ENCODE measurements at places on chromosomes 6 and 20. TPM values are rescaled to one million over a fixed set of nuclear protein-coding genes. Genes with fewer than 3 reads are reported as not detected.

The FHL5 gene
- not detected for total RNA-seq

DNA sequence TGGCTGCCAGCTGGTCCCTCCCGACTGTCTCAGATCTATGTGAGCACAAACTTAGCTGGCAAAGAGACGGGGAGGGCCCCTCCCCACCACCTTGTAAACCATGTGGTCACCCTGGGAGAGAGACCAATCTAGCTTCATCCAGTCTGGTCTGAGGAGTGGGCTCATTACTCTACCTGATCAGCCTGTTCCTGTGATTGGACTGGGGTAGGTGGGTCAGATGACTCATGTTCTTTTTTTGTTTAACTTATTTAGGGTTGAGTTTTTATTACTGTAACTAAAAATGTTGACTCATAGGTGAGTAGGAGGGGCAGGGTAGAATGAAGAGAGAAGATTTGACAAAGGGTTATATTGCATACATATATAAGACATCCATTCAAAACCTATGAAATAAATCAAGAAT, 4.7 kb downstream of the GSTA4 start:
- DNase-seq = no peak

DNA sequence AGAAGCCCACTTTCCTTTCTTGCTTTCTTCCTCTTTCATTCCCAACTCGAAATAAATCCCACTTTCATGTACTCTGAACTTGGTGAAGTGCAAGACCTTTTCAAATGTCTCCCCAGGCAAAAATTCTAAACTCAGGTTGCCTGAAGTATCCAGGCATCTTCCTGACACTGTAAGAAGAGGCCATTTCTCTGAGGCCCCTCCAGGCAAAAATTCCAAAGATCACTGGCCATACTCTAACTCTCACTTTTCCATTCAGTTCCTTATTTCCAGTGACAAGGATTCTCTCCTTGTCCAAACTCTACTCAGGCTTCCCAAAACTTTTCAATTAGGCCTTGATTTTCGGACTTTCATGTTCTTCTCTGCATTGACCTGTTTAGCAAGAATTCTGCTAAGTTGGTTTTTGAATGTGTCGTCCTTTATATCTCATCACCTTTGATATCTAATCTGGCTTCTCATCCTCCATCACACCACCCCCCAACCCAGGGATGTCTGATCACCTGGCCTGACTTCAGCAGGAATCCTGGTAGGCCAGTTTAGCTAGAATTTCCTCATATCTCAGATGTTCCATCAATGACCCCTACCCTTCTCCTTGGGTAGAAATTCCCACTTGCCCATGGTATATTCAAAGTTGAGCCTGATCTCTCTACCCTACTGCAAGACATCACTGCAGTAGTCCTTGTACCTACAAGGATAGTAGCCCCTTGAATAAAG, 124.9 kb downstream of the RCAN2 start:
- no peak for DNase-seq

DNA sequence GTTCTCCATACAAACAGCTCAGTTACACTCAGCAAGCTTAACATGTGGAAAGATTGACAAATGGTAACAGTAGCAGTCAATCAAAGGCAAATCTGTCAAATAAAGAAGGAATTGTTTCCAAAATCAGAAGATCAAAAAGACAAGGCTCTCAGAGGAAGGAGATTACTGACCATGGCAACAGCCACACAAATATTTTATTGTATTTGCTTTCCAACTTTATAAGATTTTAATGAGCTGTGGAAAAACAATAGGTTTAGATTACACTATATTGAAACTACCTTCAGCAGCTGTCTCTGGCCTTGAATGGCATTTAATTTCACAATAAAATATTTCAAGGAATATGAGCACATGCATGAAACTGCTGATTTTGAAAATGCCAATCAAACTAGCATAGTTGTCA, 1143.9 kb upstream of the GJE1 start:
- peak; percentile 15 for DNase-seq

The GRM1 gene
- total RNA-seq = under 0.01 TPM

GRCh38 chr6:37691904-37692806, 5.5 kb downstream of the MDGA1 start:
- DNase-seq = peak; percentile 55

DNA sequence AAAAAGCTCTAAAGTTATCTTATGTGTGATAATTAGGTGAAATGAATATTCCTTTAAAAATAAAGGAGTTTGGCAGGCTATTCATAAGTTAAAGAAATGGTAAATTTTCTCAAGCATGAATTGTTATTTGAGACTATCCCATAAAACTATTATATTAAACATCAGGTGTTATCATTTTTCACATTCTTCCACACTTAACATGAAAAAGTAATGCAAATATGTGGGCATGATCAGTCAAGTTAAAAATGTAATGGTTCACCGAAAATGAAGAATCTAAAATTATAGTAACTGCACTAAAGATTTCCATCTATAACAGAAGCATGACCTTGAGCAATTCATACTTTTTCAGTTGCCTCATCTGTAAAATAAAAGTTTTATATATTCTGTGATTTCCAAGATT, 110.8 kb downstream of the KHDRBS2 start:
- DNase-seq = no peak

The GGTLC1 gene
- total RNA-seq = not detected

DNA sequence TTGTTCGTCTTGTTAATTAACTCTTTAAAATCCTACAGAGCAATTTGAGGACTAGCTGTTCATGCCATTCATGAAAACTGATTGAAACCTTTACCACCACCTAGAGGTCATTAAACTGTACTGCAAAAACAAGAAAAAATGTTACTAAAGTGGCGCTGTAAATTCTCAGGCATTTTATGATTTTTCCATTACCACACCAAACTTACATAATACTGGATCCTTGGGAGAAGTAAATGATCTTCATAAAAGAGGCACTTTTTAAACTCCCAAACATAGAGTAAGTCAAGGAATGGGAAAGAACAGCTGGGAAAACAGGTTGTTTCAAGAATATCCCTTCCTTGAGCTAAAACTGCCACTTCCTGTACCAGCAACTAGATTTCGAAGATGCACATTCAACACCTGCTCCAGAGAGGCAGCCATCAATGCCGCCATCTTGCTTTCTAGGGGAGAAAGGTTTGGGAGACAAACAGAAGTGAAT, 54.3 kb downstream of the MYLIP start:
- DNase-seq = peak; percentile 66

GRCh38 chr6:118724211-118724610, 72.8 kb upstream of the CEP85L start:
- DNase-seq = no peak

The TPX2 gene
- total RNA-seq = 5.8 TPM

The SPATS1 gene
- not detected for total RNA-seq

The HCRTR2 gene
- total RNA-seq = not detected

GRCh38 chr6:122651031-122651430, 40.8 kb downstream of the PKIB start:
- DNase-seq = no peak

The RAB5IF gene
- total RNA-seq = 77.0 TPM

GRCh38 chr20:31689141-31689540, 33.5 kb downstream of the BCL2L1 start:
- no peak for DNase-seq

DNA sequence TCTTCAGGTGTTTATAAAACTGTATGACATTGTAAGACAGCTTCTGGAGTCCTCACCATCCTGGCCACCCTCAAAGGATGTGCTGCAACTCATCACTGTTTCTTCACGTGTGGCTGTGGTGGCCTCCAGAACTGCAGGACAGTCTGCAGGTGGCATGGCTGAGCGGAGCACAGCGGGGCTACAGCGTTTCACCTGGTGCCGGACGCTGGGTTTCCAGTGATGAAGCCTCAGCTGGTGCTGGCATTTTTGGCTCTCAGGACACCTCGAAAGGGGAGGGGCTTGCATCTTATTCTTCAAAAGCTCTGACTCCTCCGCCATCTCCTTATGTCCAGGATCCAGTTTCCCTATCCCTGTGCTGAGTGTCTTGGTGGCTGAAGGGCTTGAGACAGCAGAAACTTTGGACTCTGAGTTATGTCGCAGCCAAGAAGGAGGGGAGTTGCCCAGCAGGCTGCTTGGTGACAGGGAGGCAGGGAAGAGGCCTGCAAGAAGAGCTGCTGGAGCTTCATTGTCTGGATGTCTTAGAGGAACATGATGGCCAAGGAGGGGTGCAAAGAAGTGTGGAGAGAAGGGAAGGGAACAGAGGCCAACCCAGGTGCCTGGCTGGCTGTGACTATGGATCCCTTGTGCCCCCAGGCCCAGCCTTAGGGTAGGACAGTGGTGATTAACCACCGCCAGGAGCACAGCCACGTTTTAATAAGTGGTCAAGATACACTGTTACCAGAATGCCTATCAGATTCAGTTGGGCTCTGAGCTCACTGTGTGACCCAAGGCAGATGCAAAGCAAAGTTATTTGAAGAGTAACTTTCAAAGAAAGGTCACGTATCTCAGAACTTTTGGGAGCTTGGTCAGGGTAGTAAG, 58.7 kb downstream of the GTF2H5 start:
- DNase-seq = no peak

The PRDM1 gene
- 1.3 TPM for total RNA-seq

GRCh38 chr6:4606821-4607704, 169.1 kb upstream of the CDYL start:
- peak; percentile 95 for DNase-seq

- DNase-seq = no peak
These were observed 17.9 kb upstream of the MAP7 start for GRCh38 chr6:136568129-136568528.

The BPIFB2 gene
- total RNA-seq = not detected

GRCh38 chr20:63025534-63026331, 19.0 kb upstream of the BHLHE23 start:
- DNase-seq = peak; percentile 47

GRCh38 chr6:47275640-47276039, 34.1 kb downstream of the TNFRSF21 start:
- DNase-seq = no peak

The BPIFB1 gene
- not detected for total RNA-seq

GRCh38 chr6:166336847-166337246, 5.5 kb downstream of the SFT2D1 start:
- DNase-seq = no peak

- no peak for DNase-seq
These were observed 54.5 kb downstream of the DZANK1 start for GRCh38 chr20:18412221-18412901.

The TXLNB gene
- total RNA-seq = 0.40 TPM

GRCh38 chr6:145110109-145110508, 625.2 kb downstream of the EPM2A start:
- no peak for DNase-seq

DNA sequence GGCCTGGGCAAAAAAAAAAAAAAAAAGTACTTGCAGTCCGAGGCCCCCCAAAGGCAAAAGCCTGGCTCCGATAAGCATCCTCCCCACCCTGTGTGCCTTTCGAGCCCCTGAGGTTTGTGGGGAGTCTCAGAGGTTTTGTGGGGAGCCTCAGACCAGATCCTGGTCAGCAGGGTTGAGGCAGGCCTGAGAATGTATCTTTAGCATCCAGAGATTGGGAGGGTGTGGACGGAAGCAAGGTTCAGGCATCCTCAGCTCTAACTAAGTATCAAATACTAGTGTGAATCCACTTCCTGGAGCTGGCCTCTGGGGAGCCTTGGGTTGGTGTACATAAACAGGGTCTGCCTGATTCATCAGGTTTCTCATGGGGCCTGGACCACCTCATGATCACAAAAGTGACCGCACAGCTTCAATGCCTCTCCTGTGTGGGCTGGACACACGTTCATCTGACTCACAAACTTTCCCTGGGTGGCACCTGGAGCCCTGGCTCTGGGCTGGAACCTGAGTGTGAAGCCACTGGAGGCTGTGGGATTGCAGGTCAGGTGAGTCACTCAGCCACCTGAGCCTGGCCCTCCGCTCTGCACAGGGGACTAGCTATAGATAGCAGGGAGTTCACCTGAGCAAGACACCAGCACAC, 24.4 kb downstream of the PCMTD2 start:
- no peak for DNase-seq

- no peak for DNase-seq
These were observed 34.6 kb upstream of the PNPLA1 start for GRCh38 chr6:36235309-36235708.

GRCh38 chr6:144551339-144551738, 266.2 kb downstream of the UTRN start:
- no peak for DNase-seq

DNA sequence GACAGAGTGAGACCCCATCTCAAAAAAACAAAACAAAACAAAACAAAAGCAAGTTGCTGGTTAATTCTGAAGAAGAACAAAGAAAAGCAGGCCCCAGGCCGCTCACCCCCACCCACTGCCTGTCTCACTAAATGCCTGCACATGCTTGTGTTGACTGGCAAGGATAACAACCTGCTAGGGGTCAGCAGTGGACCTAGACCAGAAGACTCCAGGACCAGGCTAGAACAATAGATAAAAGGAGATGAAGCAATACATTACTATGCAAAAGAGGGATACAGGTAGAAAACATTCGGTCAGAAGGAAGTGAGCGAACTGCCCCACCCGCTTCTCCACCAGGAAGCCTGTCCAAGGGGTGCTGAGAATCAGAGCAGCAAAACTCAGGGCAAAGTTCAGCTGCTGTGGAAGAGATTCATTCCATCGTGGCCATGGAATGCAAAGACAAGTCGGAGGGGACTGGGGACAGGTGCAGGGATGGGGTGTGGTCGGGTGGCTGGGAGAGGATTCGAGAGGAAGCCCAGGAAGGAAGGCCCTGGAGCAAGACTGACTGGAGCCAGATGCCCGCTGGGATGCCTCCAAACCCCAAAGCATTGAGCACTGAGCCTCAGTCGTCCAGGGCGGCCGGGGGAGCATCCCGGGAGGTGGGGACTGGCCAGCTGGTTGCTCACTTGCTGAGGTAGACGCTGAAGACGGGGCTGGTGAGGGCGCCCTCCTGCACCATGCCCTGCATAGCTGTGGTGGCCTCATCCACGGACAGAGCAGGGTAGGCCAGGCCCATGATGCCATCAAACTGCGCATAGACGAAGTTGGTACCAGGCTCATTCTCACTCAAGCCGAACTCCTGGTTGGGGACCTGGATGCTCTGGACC, 5.3 kb downstream of the PGC start:
- DNase-seq = no peak

DNA sequence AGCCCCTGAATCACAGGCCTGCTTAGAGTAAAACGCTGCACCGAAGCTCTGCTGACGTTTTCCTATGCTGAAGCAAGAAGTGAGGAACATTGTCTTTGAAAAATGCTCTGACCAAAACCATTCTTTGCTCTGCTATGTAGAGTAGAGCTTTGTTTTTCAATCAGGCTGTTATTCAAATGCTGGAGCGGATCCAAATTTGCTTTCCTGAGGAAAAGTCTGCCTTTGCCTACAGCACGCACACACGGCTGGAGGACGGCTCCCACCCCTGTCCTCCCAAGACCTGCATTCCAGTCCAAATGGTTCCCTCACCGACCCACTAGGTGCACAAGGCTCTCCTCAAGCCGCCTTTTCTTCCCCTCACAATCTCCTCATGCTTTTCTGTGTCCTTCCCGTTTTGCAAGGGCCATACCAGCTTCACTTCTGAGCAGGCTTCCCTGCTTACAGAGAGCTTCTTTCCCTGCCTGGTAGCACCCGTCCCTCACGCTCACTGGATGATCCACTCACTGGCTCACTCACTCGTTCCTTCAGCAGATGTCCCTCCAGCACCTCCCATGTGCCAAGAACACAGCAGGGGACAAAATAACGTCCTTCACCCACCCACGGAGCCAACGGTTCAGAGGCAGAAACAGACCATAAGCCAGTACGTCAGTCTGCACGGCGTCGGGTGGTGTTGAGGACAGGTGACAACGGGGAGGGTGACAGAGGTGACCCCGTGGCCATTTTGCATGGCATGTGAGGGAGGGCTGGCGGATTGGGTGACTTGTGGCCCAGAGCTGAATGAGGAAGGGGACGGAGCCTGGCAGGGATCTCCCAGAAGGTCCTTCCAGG, 137.9 kb upstream of the NEDD9 start:
- DNase-seq = peak; percentile 94

- no peak for DNase-seq
These were observed 60.8 kb upstream of the RPS6KA2 start for GRCh38 chr6:166687879-166688205.

GRCh38 chr6:10393544-10394225, 21.2 kb downstream of the TFAP2A start:
- no peak for DNase-seq

Data from lung microvascular endothelial cell (primary cell).